ENCODE measurements at places on chromosomes 4 and X.

GRCh38 chr4:17933126-17933525, 88.4 kb downstream of the LCORL start:
- no peak for DNase-seq

DNA sequence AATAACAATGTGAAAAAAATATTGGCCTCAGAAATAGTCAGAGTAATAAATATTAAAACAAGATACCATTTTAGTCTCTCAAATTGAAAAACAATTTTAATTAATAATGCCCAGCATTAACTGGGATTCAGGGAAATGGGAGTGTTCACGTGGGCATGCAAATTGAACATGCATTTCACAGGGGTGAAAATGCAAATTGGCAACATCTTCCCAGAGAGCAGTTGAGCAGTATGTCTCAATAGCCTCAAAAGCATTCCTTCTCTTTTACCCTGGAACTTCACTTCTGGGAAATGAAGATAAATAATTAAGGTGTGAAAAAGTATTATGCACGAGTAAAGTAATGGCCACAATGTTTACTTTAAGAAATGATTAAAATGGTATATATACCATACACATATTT, 21.3 kb downstream of the NOX1 start:
- no peak for DNase-seq

DNA sequence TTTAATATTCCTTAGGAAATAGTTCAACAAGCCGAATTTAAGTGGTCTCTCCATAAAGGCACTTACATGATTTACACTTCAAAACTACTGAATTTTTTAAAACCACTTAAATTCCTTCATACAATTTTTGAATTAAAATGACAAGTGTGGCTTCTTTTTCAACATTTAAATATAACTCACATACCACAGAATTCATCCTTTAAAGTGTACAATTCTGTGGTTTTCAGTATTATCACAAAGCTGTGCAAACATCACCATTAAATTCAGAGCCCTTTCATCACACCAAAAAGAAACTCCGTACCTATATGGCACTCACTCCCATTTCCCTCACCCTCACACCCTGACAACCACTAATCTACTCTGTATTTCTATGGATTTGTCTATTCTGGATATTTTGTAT, 200.9 kb upstream of the MAB21L2 start:
- no peak for DNase-seq

- DNase-seq, result no peak
These were observed 56.2 kb upstream of the MAPK10 start for GRCh38 chr4:86416081-86416480.

DNA sequence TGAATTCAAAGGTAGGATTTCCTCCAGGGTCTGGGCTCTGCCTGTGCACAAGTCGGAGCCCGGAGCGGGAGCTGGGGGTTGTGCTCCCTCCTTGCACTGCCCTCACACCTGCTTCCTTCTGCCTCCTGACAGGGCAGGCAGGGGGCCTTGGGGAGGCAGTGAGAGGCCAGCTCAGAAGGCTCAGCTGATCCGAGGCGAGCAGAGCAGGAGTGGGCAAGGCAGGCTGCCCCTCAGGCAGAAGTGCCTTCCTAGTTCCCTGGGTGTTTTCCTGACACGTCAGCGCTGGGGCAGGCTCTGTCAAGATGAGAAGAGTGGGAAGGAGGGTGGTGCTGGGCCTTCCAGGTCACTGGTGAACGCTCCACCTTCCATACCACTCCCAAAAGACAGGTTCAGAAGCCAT, 5.5 kb upstream of the IRAK1 start:
- DNase-seq, result no peak

DNA sequence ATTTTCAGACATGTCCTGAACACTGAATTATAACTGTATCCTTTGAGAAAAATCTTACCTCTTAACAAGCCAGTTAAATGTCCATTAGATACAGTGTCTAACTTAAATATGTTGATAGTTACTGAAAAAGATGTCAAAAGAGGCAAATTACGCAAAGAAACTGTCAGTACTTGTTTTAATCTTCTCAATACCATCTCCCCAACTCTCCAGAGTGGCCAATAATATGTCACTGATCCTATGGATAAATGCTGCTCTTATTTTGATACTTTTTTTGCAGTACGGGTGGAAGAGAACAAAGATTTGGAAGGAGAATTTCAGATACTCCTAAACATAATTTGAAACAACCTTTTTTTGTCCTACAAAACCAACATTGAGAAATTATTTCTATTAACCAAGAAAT, 192.7 kb downstream of the CBR4 start:
- no peak for DNase-seq

- no peak for DNase-seq
These were observed 327.1 kb upstream of the VCX start for GRCh38 chrX:7515681-7516413.

GRCh38 chr4:125464146-125464545, 149.4 kb downstream of the FAT4 start:
- no peak for DNase-seq

DNA sequence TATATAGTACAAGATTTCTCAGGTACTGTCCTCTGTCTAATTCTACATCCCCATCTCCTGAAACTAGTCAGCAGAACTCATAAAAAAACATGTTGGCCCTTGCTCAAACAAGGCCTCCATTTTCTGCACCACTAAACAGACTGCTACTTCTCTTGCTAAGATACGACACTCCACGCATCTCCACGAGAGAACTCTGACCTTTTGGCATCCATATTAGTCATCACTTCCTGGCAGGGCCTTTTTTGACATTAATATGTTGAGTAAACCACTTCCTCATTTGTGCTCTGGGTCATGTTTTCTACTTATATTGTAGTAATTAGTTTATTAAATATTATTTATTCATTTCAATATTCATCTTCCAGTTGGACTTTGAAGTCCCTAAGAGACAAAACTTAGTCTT, 65.6 kb downstream of the DCAF8L1 start:
- DNase-seq, result no peak

- DNase-seq, result no peak
These were observed 107.0 kb upstream of the STIM2 start for GRCh38 chr4:26753617-26754016.

GRCh38 chr4:13982010-13982409, 354.5 kb upstream of the BOD1L1 start:
- DNase-seq, result no peak

- DNase-seq, result no peak
These were observed 36.9 kb downstream of the GABRA4 start for GRCh38 chr4:46956451-46956850.

- DNase-seq, result no peak
These were observed 3.1 kb downstream of the SLC49A3 start for GRCh38 chr4:685679-686412.

GRCh38 chr4:176949029-176949428, 156.3 kb upstream of the VEGFC start:
- no peak for DNase-seq

- DNase-seq, result no peak
These were observed 118.5 kb upstream of the SHISA3 start for GRCh38 chr4:42278709-42279324.

GRCh38 chr4:112865443-112865842, 184.0 kb upstream of the ANK2 start:
- DNase-seq, result no peak

GRCh38 chr4:115850799-115851509, 737.5 kb upstream of the NDST4 start:
- no peak for DNase-seq

GRCh38 chrX:109270580-109271484, 211.1 kb downstream of the GUCY2F start:
- DNase-seq, result no peak

- no peak for DNase-seq
These were observed 176.0 kb downstream of the MGST2 start for GRCh38 chr4:139841464-139842195.

DNA sequence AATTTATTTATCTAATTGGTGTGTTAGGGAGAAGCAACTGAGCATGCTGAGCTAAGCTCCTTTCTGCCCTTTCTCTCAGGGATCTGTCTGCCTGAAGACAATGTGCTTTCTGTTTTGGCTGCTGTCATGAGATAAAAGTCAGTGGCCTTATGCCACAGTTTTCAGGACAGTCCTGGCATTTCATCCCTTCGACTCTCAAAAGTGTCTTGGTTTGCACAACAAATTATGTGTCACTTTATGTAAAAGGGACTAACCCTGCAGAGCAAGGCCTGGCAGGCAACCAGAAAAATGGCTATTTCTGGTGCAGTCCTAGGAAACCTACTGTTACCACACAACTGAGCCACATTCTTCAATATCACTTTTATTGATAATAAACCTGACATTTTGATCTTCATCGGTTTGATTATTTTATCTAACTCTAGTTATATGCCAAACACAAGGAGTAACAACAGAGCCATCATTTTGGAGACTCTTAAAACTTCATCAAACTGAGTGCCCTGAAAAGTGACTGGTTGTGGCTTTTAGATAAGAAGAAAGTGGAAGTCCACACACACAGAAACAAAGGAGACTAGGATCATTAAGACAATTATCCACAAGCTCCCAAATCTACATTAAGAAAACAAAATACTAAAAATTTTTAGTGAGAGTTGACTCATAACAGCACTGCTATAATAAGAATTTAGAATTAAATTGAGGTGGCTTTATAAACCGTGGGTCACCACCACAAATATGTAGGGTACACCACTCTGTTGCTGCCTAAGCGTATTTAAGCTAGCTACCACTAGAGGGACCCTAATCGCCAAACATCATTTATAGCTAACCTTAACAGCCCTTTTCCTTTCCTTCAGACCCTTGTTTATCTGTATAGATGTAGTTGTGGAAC, 95.9 kb upstream of the PTPN13 start:
- no peak for DNase-seq

DNA sequence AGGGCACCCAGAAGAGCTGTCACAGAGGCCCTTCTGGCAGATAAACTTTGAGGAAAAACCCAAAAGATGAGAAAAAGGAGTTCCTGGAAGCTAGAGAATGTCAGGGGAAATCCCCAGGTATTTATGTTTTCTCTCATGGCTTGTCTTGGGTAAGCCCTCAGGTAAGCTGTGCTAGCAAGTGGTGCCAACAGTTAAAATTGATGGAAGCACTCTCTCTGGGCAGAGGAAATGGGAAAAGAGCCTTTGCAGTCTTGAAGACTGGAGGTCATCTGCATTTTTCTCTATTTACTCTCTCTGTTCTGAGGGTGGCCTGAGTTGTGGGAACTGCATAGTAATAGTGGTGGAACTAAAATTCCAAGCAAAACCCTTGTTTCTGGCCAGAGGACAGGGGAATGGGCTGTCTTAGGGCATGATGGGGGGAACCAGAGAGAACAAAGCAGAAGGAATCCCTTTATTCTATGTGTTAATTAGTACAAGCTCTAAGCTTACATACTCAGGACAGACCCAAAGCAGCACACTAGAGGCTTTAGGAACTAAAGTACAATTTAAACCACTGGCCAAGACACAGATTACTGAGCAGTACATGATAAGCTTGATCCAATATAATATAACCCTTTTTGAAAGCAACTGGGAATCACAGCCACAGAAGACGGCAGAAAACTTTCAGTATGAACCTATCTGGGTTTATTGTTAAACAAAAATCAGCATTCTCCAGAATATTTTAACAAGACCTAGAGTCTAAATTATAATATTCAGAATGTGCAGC, 53.3 kb upstream of the SLC10A4 start:
- no peak for DNase-seq

GRCh38 chr4:182846036-182846435, 71.2 kb downstream of the DCTD start:
- no peak for DNase-seq

DNA sequence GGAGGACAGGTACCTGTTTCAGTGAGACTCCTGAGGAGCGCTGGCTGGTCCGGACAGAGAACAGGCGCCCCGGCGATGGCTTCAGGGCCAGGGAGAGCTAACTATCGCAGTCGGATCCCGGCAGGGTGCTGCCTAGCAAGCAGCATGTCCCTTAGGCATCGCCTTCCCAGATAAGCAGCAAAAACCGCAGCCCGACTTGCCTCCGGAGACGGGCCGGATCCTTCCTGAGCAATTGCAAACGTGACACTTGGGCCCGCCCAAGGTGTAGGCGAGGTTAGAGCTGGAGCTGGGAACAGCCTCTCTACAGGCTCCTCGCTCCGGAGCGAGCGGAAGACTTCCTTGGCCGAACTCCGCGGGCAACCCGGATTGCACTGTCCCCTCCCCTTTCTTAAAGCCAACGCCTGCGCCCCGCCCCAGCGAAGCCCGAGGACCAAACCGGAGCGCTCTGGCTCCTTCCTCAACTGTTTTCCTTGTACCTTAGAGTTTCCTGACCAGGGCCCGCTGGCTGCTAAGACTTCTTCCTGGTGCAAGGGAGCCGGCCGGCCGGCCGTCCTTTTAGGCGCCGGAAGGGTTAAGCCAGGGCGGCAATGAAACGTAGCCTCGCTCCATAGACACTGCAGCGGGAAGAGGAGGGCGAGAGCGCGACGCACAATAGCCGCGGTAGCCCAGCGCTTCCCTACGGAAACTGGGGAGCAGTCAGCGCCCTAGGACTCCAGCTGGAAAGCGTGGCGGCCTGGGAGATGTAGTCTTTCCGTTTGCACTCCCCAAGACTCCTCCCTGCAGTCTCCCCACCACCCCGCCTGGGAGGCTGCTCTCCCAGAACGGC, at the start of gene OPHN1:
OPHN1 (minus strand) TSS at position 341 of the 826 bp plus-strand sequence. CDS start 475 bp downstream, outside the sequence.
- no peak for DNase-seq

DNA sequence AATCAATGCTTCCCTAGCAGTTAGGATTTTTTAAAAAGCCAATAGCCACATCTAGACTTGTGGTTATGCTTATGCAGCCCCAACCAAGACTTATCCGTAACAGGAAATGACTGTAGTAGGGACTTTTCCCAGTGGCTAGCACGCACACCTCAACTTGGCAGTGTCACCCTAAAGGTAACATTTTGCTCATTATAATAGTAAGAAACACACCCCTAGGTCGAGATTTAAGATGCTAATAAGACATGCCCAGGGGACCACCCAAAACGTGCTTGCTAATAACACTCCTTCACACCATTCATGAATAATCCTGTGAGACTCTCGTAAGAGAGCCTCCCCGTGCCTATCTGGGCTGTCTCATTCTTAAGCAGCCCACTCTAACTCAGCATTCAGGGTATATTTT, 195.3 kb downstream of the CHIC1 start:
- no peak for DNase-seq

GRCh38 chrX:120365320-120365719, 3.4 kb downstream of the ATP1B4 start:
- DNase-seq, result peak; percentile 14

- DNase-seq, result no peak
These were observed 837.9 kb upstream of the LCORL start for GRCh38 chr4:18859468-18859867.

DNA sequence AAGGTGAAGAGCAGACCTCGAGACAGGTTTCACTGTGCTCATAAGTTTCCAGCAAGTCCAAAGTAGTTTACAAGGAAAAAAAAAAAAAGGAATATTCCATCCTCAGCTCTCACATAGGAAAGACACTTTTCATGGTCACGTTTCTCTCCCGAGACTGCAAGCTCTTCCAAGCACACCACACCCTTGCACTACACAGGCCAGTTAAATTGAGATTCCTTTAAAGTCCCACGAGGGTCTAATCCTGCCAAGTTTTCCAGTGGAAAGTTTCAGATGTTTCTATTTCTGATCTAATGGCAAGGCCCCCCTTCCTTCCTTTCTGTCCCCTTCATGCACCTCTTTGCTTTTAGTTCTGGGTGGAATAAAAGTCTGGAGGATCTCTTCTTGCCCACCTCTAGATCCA, 67.9 kb upstream of the PCDH19 start:
- no peak for DNase-seq
